Caco-2 (cell line): ENCODE measurements at places on chromosomes 12 and 14. TPM values are rescaled to one million over a fixed set of nuclear protein-coding genes. Genes with fewer than 3 reads are reported as not detected.

DNA sequence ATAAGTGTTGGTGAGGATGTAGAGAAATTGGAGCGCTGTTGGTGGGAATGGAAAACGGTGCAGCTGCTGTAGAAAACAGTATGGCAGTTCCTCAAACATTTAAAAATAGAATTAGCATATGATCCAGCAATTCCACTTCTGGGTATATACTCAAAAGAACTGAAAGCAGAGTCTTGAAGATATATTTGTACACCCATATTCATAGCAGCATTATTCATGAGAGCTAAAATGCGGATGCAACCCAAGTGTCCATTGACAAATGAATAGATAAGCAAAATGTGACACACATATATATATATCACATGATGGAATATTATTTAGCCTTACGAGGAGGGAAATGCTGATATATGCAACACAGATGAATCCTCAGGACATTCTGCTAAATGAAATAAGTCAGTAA lies 84.7 kb upstream of the CEP83 start:
- DNase-seq = no peak
- no peak overlapping the region for H3K27ac ChIP-seq
- H3K27me3 ChIP-seq = no peaks in the 10 kb centered on the region
- no peaks in the 10 kb centered on the region; the same call in 1 of the 2 replicates for H3K36me3 ChIP-seq
- H3K4me1 ChIP-seq = no peaks in the 10 kb centered on the region

- no peak overlapping the region for H3K4me3 ChIP-seq
- no peak overlapping the region for H3K27ac ChIP-seq
- H3K36me3 ChIP-seq = no peaks in the 10 kb centered on the region
- peaks cover 21% of the 10 kb centered on the region for H3K4me1 ChIP-seq
- H3K27me3 ChIP-seq = no peaks in the 10 kb centered on the region
These were observed 5.3 kb downstream of the GRIN2B start for GRCh38 chr12:13976028-13976584.

DNA sequence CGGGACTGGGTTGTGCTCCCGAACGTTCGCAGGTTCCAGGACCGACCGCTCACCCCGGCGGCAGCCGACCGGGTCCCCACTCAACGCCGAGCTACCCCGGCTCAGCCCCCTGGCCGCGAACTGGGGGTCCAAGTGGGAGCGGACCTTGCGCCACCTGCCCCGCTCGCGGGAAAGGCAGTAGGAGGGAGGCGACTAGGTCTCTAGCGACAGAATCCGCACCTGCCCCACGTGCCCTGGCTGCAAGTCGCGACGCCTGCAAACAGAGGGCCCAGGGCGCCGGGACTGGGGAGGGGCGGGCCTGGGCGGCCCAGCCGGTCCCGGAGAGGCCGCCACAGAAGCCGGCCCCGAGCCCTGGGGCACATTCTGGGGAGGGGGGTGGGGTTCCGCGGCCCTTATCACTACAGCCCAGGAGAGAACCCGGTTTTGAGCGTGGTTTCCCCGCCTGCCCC lies 239.2 kb upstream of the CPNE8 start:
- H3K4me1 ChIP-seq = no peaks in the 10 kb centered on the region
- no peak overlapping the region for H3K27ac ChIP-seq
- H3K4me3 ChIP-seq = no peak overlapping the region
- no peak for DNase-seq
- H3K36me3 ChIP-seq = no peaks in the 10 kb centered on the region

- H3K4me1 ChIP-seq = no peaks in the 10 kb centered on the region
- no peak for DNase-seq
- H3K4me3 ChIP-seq = no peak overlapping the region
- H3K27ac ChIP-seq = no peak overlapping the region
These were observed 13.1 kb downstream of the CDK2AP1 start for GRCh38 chr12:123258593-123258992.

- no peak overlapping the region for H3K4me3 ChIP-seq
- no peaks in the 10 kb centered on the region for H3K27me3 ChIP-seq
These were observed 67.1 kb downstream of the CPNE8 start for GRCh38 chr12:38838056-38838850.

DNA sequence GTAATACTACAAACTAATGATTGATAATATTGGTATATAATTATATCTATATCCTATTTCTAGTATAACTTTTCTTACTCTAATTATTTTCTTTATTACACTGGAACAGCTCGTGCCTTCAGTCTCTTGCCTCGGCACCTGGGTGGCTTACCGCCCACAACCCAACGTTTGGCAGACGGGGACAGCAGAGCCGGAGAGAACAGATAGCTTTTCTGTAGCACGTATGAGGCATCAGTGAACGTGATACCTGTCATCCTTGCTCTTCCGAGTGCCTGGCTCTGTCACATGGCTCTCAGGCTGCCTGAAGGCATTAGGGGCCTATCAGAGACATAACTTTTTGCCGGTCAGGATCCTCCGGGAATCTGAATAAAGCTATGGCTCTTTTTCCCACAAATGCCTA lies 5.5 kb downstream of the PUS1 start:
- no peaks in the 10 kb centered on the region for H3K27me3 ChIP-seq
- H3K4me3 ChIP-seq = no peak overlapping the region
- H3K27ac ChIP-seq = no peak overlapping the region

The DHRS4L2 gene
- 7.2 and 7.8 TPM in 2 replicates for total RNA-seq

The TPH2 gene
- not detected in 2 replicates for total RNA-seq

The TSHR gene
- not detected in 2 replicates for total RNA-seq
